Motor neuron (in vitro differentiated cells): ENCODE measurements at places on chromosomes 5 and 9. TPM values are rescaled to one million over a fixed set of nuclear protein-coding genes. Genes with fewer than 3 reads are reported as not detected.

GRCh38 chr5:129243039-129243438 lies 148.5 kb downstream of the ISOC1 start:
- peak; percentile 58 for ATAC-seq

DNA sequence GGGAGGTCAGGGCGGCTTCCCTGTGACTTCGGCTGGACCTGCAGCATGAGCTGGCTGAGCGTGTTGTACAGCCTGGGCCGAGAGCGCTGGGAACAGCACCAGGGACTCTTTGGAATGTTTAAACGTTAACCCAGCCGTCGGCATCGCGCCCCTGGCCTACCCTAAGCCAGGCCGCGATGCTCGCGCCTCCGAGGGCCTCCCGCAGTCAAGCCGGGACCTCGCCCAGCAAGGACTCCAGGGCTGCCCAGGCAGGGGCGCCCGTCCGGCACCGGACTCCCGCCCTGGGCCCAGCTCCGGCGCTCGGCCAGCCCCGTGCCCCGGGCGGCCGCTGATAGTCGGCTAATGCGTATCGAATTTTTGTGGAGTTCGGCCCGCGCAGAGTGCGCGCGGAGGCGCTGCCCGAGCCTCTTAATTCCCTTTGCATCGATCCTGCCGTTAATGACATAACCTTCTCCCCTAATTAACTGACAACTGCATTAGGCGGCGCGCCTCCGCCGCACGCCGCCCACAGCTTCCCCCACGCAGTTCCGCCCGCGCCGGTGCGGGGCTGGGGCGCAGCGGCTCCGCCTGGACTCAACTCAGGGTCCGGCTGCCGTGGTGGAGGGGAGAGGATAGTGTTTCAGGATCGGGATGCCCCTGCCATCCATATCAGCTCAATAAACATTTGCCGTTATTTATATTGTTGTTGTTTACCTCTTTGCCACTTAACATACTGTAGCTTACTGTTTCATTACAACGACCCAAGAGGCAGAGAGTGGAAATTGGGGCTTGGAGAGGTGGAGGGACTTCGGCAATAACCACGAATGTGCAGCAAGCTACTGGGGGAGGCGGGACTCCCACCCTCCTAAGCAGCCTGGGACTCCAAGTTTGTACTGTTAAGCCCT lies 28.8 kb upstream of the CDC23 start:
- peak; percentile 90 for ATAC-seq

DNA sequence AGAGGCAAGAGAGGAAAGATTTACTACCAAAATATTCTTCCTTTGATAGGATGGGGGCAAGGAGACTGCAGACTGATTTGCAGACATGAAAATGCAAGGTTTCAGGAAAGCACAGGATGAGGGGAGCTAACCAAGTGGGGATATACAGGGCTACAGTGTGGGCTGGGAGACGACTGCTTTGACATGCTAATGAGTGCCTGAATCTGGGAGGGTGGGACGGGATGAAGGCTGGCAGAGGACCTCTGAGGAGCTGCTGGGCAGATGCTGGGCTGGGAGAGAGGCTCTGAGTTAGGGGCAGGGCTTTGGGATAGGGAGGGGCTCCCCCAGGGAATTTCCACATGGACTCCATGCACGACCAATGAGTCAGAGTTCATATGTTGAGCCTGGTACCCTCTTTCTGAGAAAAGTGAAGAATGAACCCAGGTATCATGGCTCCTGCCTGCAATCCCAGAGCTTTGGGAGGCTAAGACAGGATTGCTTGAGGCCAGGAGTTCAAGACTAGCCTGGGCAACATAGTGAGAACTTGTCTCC lies 4.9 kb upstream of the CPLX2 start:
- ATAC-seq, result no peak

GRCh38 chr5:14156650-14157492 lies 13.7 kb downstream of the TRIO start:
- ATAC-seq, result peak; percentile 85

DNA sequence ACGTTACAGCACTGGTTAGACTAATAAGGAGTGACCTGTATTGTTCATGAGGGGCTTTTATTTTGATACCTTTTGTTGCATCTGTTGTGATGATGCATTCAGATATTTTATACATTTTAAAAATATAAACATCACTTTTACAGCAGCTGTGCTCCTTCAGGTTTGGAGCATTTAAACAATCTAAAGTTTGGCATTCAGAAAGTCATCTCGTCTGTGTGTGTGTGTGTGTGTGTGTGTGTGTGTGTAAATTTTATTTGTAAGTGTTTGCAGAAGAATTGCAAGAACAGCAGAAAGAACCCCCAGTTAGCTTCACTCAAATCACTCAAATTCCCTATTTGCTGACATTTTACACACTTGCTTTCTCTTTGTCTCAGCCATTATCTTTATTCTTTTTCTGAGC lies 87.4 kb downstream of the ERCC6L2 start:
- ATAC-seq, result no peak

THG1L gene
- total RNA-seq, result 7.2 and 8.1 TPM in 2 replicates

GPR21 gene
- total RNA-seq, result 0.86 and 0.89 TPM in 2 replicates

CER1 gene
- 0.31 and 0.62 TPM in 2 replicates for total RNA-seq

PCDHGA7 gene
- total RNA-seq, result 0.16 and 0.44 TPM in 2 replicates

SLIT3 gene
- total RNA-seq, result 11.7 and 17.3 TPM in 2 replicates

NR4A3 gene
- total RNA-seq, result 1.8 and 5.6 TPM in 2 replicates

PCDHB11 gene
- 3.0 and 3.5 TPM in 2 replicates for total RNA-seq
